ENCODE measurements at places on chromosomes 3 and 15.

GRCh38 chr3:5140230-5140621, 18.1 kb downstream of the ARL8B start:
- DNase-seq: no peak

GRCh38 chr15:52529940-52530339, 1.3 kb upstream of the MYO5A start:
- no peak for DNase-seq

DNA sequence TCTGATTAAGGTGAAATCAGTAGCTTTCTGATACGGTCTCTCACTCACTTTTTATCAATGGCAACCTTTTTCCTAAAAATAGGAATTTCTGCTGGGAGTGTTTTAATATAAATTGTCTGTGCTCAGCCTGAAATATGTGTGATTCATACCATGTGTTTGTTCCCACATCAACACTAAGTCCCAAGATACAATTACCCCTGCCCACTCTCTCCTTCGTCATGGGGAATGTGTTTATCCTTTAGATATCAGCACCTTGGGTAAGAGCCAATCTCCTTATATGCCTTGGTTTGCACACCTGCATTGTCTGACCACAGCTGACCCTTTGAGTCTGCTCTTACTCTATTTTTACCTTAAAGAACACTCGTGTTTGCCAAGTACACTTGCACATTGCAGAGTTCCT, 356.4 kb downstream of the LPP start:
- no peak for DNase-seq

GRCh38 chr3:50503504-50504342, at the start of gene CACNA2D2:
CACNA2D2 (minus strand) TSS chr3:50503634; CDS start chr3:50503423, 211 bp downstream.
- peak; percentile 66 for DNase-seq

GRCh38 chr3:24545887-24546286, 51.2 kb upstream of the THRB start:
- DNase-seq: no peak

- DNase-seq: no peak
These were observed 63.1 kb upstream of the GOLGA6B start for GRCh38 chr15:72591361-72591760.

DNA sequence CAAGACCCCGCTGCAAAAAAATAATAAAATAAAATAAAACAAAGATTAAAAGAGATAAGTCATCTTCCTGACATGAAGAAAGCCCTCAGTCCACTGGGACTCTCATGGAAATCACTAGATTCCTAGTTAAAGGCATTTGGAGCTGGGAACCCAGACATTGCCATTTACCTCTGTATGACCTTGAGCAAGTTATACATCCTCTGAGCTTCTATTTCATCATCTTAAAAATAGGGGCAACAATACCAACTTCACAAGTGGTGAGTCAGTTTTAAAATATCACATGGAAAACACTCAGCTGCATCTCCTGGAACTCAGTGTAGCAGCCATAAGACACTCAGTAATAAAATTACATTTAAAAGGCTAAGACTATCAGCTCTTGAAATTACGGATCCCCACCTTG, 334.8 kb downstream of the ERC2 start:
- DNase-seq: no peak

DNA sequence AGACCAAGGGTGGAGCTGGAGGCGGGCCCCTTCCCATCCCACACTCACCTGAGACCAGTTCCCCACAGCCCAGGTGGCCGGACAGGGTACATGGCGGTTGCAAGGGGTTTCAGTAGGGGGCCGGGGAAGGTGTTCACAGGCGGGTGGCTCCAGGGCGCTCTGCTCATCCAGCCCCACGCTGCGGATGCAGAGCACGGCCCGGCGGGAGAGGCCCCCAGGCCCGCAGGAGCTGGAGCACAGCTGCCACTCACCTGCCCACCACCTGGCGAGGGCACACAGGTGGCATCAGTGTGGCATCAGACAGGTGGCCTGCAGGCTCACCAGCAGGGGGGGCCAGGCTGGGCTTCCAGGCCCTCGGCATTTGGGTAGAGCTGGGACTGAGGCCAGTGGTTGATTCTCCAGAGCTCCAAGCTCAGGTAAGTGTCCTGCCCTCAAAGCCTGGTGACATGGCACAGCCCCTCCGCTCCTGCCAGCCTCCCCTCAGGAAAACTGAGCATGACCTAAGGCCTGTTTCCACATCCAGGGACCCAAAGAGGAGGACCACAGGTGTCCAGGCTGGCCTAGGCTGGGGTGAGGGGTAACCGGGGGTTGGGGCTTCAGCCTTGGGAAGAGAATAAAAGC, 43.8 kb downstream of the ADAMTS7 start:
- no peak for DNase-seq

DNA sequence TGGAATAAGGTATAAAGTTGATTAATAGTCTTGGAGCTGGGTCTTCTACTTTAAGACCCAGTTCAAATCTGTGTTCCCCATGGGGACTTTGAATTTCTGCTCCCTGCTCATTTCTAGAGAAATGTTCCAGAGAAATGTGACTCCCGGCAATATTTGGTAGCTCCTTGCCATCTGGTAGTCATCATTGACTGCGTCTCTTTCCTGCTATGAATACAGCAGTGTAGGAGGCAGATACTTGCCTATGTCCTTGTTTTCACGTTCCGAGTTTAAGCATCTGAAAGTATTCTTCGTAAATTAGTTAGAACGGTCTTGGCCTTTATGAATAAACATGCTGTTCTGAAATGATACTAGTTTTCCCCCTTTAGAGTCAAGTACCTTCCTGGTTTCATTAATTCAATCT, 352.9 kb downstream of the PTPRG start:
- DNase-seq: no peak

DNA sequence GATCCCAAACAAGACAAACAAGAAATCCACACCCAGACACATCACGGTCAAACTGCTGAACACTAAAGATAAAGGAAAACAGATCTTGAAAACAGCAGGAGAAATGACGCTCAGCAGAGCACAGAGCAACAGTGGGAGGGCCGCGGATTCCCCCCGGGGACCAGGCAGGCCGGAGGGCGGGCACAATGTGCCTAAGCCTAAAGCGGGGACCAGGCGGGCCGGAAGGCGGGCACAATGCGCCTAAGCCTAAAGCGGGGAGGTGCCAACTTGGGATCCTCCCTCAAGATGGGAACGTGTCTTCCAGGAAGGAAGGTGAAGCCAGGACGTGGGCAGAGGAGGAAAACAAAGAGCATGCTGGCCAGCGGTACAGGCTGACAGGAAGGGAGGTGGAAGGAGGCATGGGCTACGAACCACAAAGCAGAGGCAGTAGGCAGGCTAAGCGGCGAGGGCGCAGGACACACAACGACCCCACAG, 31.1 kb downstream of the CYFIP1 start:
- no peak for DNase-seq

DNA sequence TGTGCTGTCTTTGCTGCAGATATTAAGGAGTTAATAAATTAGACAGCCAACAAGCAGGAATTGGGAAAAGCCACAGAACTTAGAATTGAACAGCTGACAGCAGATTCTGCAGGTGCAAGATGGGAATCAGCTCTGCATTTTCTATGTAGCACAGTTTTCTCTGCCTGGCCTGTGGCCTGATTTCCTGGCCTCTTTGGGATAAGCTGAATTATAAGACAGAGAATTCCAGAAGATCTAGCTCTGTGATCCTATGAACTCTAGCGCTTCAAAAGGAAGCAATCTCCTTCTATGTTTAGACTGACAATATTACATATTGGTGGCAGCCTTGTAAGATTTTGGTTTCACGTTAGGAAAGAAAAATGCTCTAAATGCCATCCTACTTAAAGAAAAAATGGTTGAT, 24.0 kb upstream of the SOX2 start:
- DNase-seq: no peak

GRCh38 chr3:64685800-64686445, 1.9 kb downstream of the ADAMTS9 start:
- DNase-seq: no peak

DNA sequence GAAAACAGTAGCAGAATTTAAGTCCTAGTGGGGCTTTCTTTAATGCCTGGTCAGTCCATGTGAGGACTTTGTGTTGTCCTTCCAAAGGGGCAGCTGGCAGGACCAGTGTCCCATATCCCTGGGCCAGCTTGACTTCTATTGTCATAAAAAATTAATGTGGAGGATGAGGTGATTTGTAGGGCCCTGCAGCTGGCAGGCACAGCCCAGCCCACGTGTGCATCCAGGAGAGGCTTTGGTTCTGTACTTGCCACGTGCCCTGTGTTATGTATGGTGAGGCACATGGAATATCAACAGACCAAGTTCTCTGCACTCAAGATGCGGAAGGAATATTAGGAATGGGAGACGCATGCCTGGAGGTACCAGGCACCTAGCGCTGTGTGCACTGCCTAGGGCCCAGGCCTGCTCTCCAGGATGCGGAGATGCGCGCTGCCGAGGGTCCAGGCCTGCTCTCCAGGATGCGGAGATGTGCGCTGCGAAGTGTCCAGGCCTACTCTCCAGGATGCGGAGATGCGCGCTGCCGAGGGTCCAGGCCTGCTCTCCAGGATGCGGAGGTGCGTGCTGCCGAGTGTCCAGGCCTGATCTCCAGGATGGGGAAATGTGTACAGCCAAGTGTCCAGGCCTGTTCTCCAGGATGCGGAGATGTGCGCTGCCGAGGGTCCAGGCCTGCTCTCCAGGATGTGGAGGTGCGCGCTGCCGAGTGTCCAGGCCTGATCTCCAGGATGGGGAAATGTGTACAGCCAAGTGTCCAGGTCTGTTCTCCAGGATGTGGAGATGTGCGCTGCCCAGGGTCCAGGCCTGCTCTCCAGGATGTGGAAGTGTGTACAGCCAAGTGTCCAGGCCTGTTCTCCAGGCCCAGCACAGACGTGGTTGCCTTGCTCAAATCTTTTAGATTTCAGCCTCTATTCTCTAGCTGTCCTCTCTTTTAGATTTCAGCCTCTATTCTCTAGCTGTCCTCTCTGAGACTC, 183.3 kb upstream of the ROPN1 start:
- no peak for DNase-seq

GRCh38 chr3:117873249-117873600, 1161.4 kb downstream of the IGSF11 start:
- no peak for DNase-seq

DNA sequence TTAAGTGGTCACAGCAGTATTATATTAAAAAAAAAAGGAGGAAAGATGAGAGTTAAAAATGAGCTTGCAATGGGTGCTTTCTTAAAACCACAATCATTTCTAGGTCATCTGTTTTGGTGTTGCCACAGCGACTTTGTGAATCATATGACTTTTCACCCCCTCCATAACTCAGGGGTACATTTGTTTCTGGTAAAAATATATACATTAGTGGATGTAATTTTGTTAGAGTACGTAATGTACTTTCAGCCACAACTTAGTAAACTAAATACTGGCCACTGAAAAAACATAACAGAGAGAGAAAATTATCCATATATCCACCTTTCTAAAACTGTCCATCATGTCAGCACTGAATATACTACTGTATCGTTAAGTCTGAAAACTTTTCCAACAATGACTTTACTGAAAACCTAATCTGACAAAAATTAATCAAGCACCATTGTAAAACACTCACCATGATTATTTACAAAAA, 3.4 kb downstream of the ANKRD28 start:
- no peak for DNase-seq

- DNase-seq: no peak
These were observed 304.4 kb downstream of the FGF12 start for GRCh38 chr3:192422997-192423342.

DNA sequence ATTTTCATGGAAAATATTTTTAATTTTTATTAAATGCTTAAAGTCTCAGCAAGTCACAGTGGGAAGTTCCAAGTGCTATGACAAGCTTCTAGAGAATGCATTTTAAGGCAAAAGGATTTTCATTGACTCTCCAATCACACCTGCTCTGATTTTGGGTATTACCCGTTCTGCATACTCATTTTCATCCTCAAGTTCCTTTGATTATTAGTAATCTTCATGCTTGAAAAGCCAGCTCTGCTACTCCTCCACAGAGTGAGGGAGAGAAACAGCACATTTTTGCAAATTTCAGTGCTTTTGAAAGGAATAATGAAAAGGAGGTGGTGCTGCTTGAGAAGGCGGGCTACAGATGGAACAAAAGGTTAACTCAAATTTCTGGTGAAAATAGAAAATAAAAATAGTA, 450.7 kb downstream of the NSUN3 start:
- DNase-seq: no peak

DNA sequence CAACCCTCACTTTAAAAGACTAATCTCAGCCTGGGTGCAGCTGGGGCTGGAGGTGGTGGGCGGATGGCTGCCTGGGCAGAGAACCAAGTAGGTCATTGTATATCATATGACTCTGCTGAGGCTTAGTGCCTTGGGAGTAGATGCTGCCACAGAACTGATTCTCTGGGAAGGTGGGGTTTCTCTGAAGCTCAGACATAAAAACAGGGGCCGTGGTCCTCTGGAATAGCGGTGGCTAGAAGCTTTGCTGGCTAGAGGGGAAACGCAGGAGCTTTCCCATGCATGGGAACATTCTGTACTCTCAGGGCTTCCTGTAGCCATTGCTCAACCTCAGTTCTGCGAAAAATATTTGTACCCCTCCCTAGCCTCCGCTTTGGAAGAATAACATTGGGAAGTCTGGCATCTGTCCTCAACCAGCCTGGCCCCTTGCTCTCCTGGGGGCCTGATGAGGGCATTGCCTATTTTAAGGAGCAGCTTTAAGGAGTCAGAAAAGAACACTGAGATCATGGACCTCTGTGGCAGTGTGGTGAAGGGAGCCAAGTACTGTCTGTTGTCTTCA, 14.7 kb downstream of the TIMP4 start:
- no peak for DNase-seq

DNA sequence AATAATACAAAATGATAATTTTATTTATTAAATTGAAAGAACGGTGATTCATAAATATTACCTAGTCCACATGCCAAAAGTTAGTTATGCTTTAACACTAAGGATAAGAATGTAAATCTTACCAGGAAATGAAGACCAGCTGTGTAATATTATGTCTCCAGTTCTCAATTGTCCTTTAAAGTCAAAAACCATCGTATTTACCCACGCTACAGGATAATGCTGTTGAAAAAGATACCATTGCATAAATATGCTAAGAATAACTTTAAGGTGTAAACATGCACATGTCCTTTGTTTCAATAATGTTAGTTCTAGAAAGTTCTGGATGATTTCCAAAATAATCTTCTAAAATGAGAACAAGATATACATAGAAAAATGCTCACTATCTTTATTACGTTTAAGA, 103.5 kb downstream of the FAIM start:
- no peak for DNase-seq

GRCh38 chr3:24264748-24265158, 229.9 kb downstream of the THRB start:
- DNase-seq: peak; percentile 19

- no peak for DNase-seq
These were observed 771 bp downstream of the RARRES1 start for GRCh38 chr3:158731486-158731885.

DNA sequence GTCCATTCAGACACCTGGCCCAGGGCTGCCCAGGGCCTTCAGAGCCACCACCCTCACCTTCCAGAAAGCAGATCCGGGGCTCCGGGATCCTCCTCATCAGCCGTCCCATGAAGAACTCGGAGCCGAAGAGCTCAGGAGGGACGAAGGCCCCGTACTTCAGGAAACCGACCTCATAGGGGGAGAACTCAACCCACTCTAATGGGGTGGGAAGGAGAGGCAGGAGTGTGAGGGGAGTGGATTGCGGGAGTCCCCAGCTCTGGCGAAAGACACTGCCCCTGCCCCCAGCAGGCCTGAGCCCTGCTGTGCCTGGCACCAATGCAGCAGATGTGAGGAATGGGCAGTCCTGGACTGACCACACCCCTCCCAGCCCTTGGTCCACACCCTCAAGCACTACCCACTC, 22.6 kb downstream of the PLA2G4D start:
- no peak for DNase-seq
